Upper lobe of left lung (tissue), 6 donors: ENCODE measurements at places on chromosomes 4 and X. TPM values are rescaled to one million over a fixed set of nuclear protein-coding genes. Genes with fewer than 3 reads are reported as not detected.
A peak's percentile ranks its signal among the peaks of the same experiment; 100 is the strongest.

- no peak for DNase-seq
Measured at GRCh38 chr4:55018978-55019377, 106.4 kb downstream of the KDR start.

- DNase-seq, result no peak
Measured at GRCh38 chr4:133969202-133969848, 232.3 kb downstream of the PABPC4L start.

DNA sequence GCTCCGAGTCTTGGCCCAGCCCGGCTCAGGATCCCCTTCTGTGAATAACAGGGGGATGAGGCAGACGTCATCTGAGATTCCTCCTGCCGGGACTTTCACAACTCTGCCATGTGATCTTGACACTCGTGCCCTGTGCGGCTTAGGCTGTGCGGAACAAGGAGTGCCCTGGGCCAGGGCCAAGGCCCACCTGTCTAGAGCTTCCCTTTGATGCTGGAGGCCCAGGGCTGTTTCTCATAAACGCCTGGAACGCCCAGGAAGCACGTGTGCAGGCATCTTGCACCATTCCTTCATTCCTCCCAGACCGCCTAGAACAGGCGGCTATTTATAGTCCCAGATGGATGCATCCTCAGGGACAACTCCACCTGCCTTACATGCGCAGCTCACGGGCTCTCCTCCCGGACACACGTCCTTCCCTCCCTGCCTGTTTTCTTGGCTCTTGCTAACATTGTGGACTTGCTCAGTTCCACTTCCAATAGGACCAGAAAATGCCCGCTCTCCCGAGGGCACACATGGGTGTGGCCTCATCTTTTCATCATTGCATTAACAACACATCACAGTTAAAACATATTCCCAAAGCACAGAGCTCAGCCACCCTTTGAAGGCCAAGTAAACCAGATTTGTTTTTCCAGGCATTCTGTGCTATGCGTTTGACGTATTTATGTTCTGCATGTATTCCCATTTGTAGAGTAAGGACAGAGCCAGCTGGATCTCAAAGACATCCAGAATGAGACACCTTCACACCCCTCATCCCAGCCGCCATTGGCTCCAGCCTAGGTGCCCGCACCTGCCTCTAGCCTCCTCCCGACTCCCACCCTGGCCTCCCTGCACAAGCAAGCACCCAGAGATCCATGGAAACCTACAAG is 57.2 kb downstream of the ABLIM2 start:
- no peak for DNase-seq

GRCh38 chrX:43804021-43804420 is 78.2 kb downstream of the MAOB start:
- DNase-seq, result no peak

GRCh38 chrX:53732797-53733196 is 46.3 kb upstream of the HUWE1 start:
- DNase-seq, result no peak

The F8A3 gene
- 0.34 TPM for total RNA-seq

GRCh38 chr4:93710101-93710846 is 118.3 kb upstream of the ATOH1 start:
- no peak for DNase-seq

The BMX gene
- not detected for total RNA-seq

DNA sequence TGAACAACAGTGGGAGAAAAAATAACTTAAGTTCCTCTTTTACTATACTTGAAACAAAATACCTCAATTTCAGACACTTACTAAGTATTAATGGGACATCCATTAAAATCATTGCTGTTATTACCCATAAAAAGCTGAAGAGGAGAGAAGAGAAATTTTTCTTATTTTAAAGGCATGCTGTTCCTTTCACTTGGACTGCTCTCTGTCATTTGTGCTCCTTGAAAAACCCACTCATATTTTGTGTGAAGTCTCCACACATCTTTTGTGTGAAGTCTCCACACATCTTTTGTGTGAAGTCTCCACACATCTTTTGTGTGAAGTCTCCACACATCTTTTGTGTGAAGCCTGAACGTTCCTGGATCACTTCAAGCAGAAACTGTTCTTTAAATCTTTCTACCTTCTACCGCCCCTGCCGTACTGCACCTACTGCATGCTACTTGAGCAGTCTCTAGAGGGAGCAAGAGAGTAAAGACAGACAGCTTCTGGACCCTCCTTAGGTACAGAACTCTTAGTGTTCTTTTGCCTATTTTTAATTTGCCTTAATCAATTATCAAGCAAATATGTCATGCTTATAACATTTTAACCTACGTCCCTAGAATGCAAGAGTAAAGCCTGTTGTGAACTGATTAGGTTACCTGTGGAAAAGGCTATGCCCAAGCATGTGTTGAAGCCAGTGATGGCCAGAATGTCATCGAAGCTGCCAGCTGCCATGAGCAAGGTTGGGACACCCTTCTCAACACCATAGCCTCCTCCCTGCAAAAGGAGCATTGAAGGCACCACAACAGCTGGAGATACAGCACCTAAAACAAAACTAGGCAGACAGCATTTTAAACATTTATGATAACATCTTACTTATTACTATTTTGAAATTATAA is 27.1 kb upstream of the SLC9B1 start:
- no peak for DNase-seq

The CASP3 gene
- total RNA-seq, result 16.4 TPM

DNA sequence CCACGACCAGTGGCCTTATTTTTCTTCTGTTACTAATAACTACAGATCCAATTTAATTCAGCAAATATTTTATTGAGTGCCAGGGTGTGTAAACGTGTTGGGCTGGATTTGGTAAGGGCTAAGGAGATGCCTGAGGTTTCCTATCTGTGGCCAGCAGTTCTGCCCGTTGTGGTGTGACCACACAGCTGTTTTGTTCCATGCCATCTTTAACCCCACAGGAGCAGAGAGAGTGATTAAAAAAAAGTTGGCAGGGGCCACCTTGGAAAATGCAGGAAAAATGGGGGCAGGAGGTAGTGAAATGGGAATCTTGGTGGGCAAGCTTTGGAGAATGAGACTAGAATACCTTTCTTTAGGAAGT is 1.1 kb downstream of the PLAC8 start:
- DNase-seq, result no peak

The ENPEP gene
- total RNA-seq, result 6.3 TPM

The SASH3 gene
- total RNA-seq, result 21.5 TPM

The PNMA6F gene
- total RNA-seq, result not detected

The SYTL4 gene
- total RNA-seq, result 17.9 TPM

The AADAT gene
- 10.1 TPM for total RNA-seq

The GPC3 gene
- total RNA-seq, result 111 TPM

DNA sequence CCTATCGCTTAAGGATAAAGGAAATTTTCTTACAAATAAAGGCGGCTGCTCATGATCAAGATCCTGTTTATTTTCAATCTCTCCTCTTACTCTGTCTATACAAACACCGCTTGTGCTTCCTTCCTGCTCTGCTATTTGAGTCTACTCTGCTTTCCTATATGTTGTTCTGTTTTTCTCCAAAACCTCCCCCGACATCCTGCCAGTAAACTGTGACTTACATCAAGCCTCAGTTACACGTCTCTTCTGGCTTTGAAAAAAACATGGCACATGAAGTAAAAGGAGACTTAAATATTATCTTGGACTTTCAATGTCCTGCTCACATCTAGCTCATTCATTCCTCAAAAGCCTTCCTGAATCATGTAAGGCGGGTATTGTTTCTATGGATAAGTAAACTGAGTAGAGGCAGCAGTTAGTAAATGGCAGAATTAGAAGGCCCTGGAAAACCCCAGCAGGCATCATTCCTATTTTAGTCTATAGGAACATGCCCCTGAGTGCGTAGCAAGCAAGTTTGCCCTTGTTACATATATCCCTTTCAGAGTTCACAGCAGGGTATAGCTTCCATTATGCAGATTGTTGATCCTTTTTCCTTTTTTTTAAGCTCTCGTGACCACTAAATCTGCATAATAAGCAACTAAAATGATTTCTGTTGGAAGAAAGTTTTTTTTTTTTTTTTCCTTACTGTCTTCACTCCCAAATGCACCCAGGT is 280.1 kb downstream of the RAPGEF2 start:
- no peak for DNase-seq

- DNase-seq, result no peak
Measured at GRCh38 chr4:155828628-155829027, 37.4 kb downstream of the ASIC5 start.

DNA sequence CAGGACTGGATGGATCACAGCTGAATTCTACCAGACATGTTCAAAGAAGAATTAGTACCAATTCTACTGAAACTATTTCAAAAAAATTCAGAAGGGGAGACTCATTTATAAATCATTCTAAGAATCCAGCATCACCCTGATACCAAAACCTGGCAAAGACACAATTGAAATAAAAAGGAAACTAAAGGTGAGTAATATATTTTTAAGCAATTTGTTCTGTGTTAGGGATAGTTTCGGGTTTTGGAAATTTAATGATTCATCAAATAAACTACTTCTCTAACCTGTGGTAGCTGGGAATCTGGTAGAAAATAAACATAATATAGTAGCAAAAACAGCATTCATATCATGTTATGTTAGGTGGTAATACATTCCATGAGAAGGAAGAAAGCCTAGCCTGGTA is 662.2 kb upstream of the BOD1L1 start:
- DNase-seq, result no peak

The MAGEB1 gene
- not detected for total RNA-seq

- no peak for DNase-seq
Measured at GRCh38 chrX:147899379-147900114, 12.2 kb upstream of the FMR1 start.

The GAGE12H gene
- total RNA-seq, result not detected

The FAT4 gene
- total RNA-seq, result 20.1 TPM

GRCh38 chr4:112637552-112637866 is 566 bp downstream of the LARP7 start:
- DNase-seq, result no peak

The USP51 gene
- 4.0 TPM for total RNA-seq

DNA sequence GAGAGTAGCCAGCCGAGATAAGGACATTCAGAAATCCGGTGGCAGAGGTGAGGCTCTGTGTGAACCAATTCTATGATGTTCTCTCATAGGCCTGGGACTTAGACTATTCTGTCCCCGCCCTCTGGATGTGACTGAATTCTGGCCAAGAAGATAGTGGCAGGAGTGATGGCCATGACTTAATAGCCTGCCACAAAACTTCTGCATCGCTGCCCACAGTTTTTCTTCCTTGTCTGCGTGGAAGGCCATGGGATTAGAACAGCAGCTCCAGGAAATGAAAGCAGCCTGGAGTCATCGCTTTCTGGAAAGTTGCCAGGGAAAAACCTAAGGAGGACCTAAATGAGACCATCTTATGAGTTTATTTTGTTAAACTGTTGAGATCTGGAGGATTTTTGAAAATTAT is 134.7 kb downstream of the F11 start:
- DNase-seq, result no peak

GRCh38 chr4:38313175-38313574 is 350.8 kb upstream of the KLF3 start:
- peak; percentile 42 for DNase-seq

- DNase-seq, result peak; percentile 80
Measured at GRCh38 chr4:1010395-1011021, 918 bp upstream of the FGFRL1 start.
